ENCODE measurements at places on chromosomes 12 and 14. TPM values are rescaled to one million over a fixed set of nuclear protein-coding genes. Genes with fewer than 3 reads are reported as not detected.

Gene OR6C2
- total RNA-seq = not detected

Gene RDH16
- 0.16 TPM for total RNA-seq

Gene AKAP3
- 2.1 TPM for total RNA-seq

Gene NDUFA12
- 118 TPM for total RNA-seq

Gene ATP5F1B
- total RNA-seq = 497 TPM

Gene RNU4-1
- total RNA-seq = 1,049 TPM

Gene MAP1LC3B2
- total RNA-seq = 0.17 TPM

Gene CCDC60
- total RNA-seq = not detected

Gene MRPL51
- total RNA-seq = 115 TPM

Gene ACVRL1
- total RNA-seq = 70.5 TPM

Gene NELL2
- not detected for total RNA-seq

Gene SLC8A3
- under 0.01 TPM for total RNA-seq

Gene TC2N
- not detected for total RNA-seq

Gene EML5
- total RNA-seq = 0.32 TPM

Gene LUM
- total RNA-seq = 496 TPM

Gene INSM2
- total RNA-seq = not detected

Gene RD3L
- total RNA-seq = not detected

Gene WSB2
- 65.3 TPM for total RNA-seq

Gene ACOT6
- total RNA-seq = not detected

Gene WSCD2
- total RNA-seq = not detected

Gene CELA1
- not detected for total RNA-seq

Gene CMA1
- not detected for total RNA-seq

Gene MEG3
- total RNA-seq = 226 TPM

Gene NEDD8
- total RNA-seq = 277 TPM

Gene CLEC14A
- total RNA-seq = 1.1 TPM

Gene OR11G2
- total RNA-seq = not detected

Gene ATG101
- 95.7 TPM for total RNA-seq

Gene ADAMTS20
- total RNA-seq = not detected

Gene NEUROD4
- not detected for total RNA-seq

Gene TOMM20L
- not detected for total RNA-seq

Gene AMHR2
- not detected for total RNA-seq

Gene POTEM
- total RNA-seq = not detected

Gene GDF11
- 4.5 TPM for total RNA-seq

Gene GPR162
- 5.8 TPM for total RNA-seq

Gene PPFIA2
- 0.09 TPM for total RNA-seq

Gene TDRD9
- total RNA-seq = 1.6 TPM

Gene AQP6
- not detected for total RNA-seq

Gene DENND5B
- total RNA-seq = 6.5 TPM

Gene CAPZA3
- total RNA-seq = not detected

Gene KIAA0586
- total RNA-seq = 11.0 TPM

Gene NDUFA9
- 62.0 TPM for total RNA-seq

Gene TAS2R8
- not detected for total RNA-seq

Gene PKP2
- total RNA-seq = not detected

Gene WNT5B
- total RNA-seq = 28.5 TPM

Gene CYP46A1
- total RNA-seq = 0.47 TPM

Measured in bronchial smooth muscle cell (primary cell).